ENCODE measurements at places on chromosomes 16 and 17. TPM values are rescaled to one million over a fixed set of nuclear protein-coding genes. Genes with fewer than 3 reads are reported as not detected.

Gene ALOX12B
- not detected for total RNA-seq

Gene PLCG2
- 5.7 TPM for total RNA-seq

Gene MVD
- total RNA-seq, result 67.2 TPM

Gene HAP1
- 0.45 TPM for total RNA-seq

Gene RPS15A
- 1,782 TPM for total RNA-seq

Gene RBFOX1
- 0.11 TPM for total RNA-seq

Gene CARD14
- total RNA-seq, result 5.4 TPM

Gene XYLT1
- 11.8 TPM for total RNA-seq

Gene ATAD5
- 9.7 TPM for total RNA-seq

Gene TBC1D3I
- total RNA-seq, result 0.80 TPM

Gene EPOP
- total RNA-seq, result 3.7 TPM

- H3K27me3 ChIP-seq, result no peaks in the 10 kb centered on the region
- H3K4me1 ChIP-seq, result no peaks in the 10 kb centered on the region
- peaks cover 1% of the 10 kb centered on the region for H3K36me3 ChIP-seq
- peak overlapping the region; percentile 64 for H3K4me3 ChIP-seq
Observed at GRCh38 chr17:82065193-82065637, 389 bp downstream of the DUS1L start.

GRCh38 chr17:34797720-34798119, 163.5 kb downstream of the CCT6B start:
- DNase-seq, result peak; percentile 65
- no peak overlapping the region for H3K4me3 ChIP-seq

- H3K36me3 ChIP-seq, result peaks cover 25% of the 10 kb centered on the region
- H3K4me3 ChIP-seq, result no peak overlapping the region
- no peak overlapping the region for H3K27ac ChIP-seq
- no peak for DNase-seq
- H3K4me1 ChIP-seq, result no peaks in the 10 kb centered on the region
Observed at GRCh38 chr17:12963505-12963904, 54.3 kb downstream of the ELAC2 start.

DNA sequence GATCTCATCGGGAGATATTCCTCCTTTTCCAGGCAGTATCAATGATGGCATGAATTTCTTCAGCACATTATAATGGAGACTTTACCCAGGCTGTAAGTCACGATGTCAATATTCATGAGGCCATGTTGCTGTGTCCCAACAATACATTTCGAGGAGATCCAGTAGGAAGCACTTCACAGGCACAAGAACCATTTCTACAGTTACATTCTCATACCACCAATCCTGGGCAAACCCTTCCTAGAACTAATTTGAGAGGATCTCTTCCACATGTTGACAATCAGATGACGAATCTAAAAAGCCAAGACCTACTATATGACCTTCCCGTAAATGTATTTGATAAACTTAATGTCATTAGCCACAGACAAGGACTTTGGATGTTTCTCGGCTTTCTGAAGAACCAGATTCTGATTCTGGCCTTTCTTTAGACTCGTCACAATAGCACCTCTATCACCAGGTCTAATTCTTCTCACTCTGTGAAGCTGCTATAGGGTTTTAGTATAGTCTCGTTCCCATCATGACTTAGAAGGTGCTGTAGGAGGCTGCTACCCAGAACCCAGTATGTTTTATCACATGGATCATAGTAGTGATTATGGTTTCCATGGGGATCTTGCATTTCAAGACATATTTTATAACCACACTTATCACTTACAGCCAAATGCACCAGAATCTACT, 40.2 kb downstream of the C16orf87 start:
- peaks cover 9% of the 10 kb centered on the region for H3K4me1 ChIP-seq
- no peak for DNase-seq
- peak overlapping the region; percentile 65 for H3K4me3 ChIP-seq

- H3K27me3 ChIP-seq, result peaks cover 6% of the 10 kb centered on the region
- peak overlapping the region; percentile 25 for H3K27ac ChIP-seq
- DNase-seq, result no peak
- H3K36me3 ChIP-seq, result no peaks in the 10 kb centered on the region
- peaks cover 8% of the 10 kb centered on the region for H3K4me1 ChIP-seq
Observed at GRCh38 chr17:14330492-14330962, 29.6 kb downstream of the HS3ST3B1 start.

- DNase-seq, result no peak
- H3K4me1 ChIP-seq, result peaks cover 14% of the 10 kb centered on the region
- H3K36me3 ChIP-seq, result peaks cover 2% of the 10 kb centered on the region
Observed at GRCh38 chr16:4077174-4077649, 39.0 kb downstream of the ADCY9 start.

DNA sequence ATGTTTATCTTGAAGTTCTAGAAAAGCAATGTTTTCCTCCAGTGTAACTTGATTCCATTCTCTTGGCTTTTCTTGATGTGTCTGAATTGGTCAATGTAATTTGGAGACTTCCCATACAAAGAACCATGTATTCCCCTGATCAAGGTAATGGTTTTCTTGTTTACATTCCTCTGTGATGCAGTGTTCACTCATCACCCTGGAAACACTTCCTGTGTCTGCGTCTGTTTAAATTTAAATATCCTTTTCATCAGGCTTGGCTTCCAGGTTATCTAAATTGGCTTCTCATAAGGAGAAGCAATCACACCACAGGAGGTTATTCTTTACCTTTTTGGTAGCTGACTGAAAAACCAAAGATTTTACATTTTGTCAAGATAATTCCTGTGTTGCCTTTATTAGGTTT, 237.3 kb upstream of the WSCD1 start:
- peaks cover 2% of the 10 kb centered on the region for H3K4me1 ChIP-seq
- no peaks in the 10 kb centered on the region for H3K27me3 ChIP-seq
- no peak overlapping the region for H3K27ac ChIP-seq
- H3K36me3 ChIP-seq, result no peaks in the 10 kb centered on the region

- H3K4me1 ChIP-seq, result peaks cover 65% of the 10 kb centered on the region
- peak overlapping the region; percentile 72 for H3K27ac ChIP-seq
- H3K27me3 ChIP-seq, result no peaks in the 10 kb centered on the region
- no peaks in the 10 kb centered on the region for H3K36me3 ChIP-seq
- peak overlapping the region; percentile 38 for H3K4me3 ChIP-seq
Observed at GRCh38 chr17:48492401-48493298, 38.2 kb downstream of the HOXB1 start.

- no peak for DNase-seq
- H3K27ac ChIP-seq, result no peak overlapping the region
- no peaks in the 10 kb centered on the region for H3K4me1 ChIP-seq
- H3K4me3 ChIP-seq, result no peak overlapping the region
Observed at GRCh38 chr16:7148606-7149005, 184.0 kb upstream of the RBFOX1 start.

- peaks cover 53% of the 10 kb centered on the region for H3K4me1 ChIP-seq
- DNase-seq, result no peak
- H3K27me3 ChIP-seq, result no peaks in the 10 kb centered on the region
- peaks cover 4% of the 10 kb centered on the region for H3K36me3 ChIP-seq
Observed at GRCh38 chr17:351875-352420, 659 bp downstream of the RPH3AL start.

DNA sequence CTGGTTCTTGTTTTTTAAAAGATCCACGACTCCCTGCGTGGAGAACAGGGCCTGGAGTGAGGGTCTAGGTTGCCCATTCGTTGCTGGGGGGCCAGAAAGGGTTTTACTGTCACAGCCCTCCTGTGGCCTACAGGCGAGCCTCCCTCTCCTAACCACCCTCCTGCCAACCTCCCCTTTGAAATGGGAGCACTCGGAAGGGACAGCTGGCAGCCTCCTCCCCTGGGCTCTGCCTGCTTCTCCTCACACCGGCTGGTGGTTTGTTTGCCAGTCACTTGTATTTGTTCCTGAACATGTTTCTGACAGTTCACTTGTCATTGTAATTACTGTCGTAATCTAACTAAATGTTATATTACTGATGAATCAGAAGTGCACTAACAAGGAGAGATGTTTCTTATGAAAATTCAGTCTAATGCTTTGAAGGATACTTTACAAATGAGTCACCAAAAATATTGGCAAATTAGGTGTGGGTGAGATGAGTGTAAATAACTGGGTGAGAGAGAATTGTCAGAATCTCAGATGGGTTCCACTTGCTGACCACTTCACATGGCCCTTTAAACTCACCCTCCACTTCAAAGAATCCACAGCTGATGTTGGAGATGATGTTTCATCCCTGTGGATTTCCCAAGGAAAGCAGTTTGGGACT, 2.7 kb upstream of the SPPL2C start:
- DNase-seq, result no peak
- no peaks in the 10 kb centered on the region for H3K4me1 ChIP-seq
- peaks cover 30% of the 10 kb centered on the region for H3K27me3 ChIP-seq
- H3K27ac ChIP-seq, result no peak overlapping the region

GRCh38 chr17:17849147-17849820, 12.5 kb upstream of the SREBF1 start:
- no peaks in the 10 kb centered on the region for H3K27me3 ChIP-seq
- H3K27ac ChIP-seq, result no peak overlapping the region
- peaks cover 23% of the 10 kb centered on the region for H3K4me1 ChIP-seq
- H3K4me3 ChIP-seq, result no peak overlapping the region
- no peak for DNase-seq

- H3K4me1 ChIP-seq, result peaks cover 35% of the 10 kb centered on the region
- no peaks in the 10 kb centered on the region for H3K27me3 ChIP-seq
- DNase-seq, result no peak
- no peaks in the 10 kb centered on the region for H3K36me3 ChIP-seq
- no peak overlapping the region for H3K4me3 ChIP-seq
Observed at GRCh38 chr17:66338937-66339336, 36.5 kb downstream of the PRKCA start.

- H3K4me3 ChIP-seq, result peak overlapping the region; percentile 16
- peaks cover 4% of the 10 kb centered on the region for H3K36me3 ChIP-seq
- no peaks in the 10 kb centered on the region for H3K27me3 ChIP-seq
- no peak overlapping the region for H3K27ac ChIP-seq
Observed at GRCh38 chr17:38732376-38733281, 2.5 kb downstream of the CISD3 start.

DNA sequence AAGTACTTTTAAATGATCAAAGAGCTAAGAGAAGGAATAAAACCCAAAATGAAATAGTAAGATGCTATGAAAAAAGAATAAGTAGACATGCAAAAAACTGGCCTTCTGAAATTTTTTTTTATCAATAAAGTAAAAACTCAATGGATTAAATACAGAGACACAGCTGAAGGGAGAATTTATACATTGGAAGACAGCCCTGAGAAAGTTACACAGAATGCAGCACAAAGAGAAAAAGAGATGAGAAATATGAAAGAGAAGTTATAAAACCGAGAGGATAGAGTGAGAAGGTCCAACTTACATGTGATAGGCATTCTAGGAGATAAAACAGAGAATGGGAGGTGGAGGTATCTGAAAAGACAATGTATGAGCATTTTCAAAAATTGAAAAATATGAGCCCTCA, 57.0 kb downstream of the MARF1 start:
- no peak overlapping the region for H3K27ac ChIP-seq
- H3K4me1 ChIP-seq, result peaks cover 3% of the 10 kb centered on the region
- H3K27me3 ChIP-seq, result no peaks in the 10 kb centered on the region
- H3K4me3 ChIP-seq, result no peak overlapping the region
- DNase-seq, result no peak
- peaks cover 36% of the 10 kb centered on the region for H3K36me3 ChIP-seq

DNA sequence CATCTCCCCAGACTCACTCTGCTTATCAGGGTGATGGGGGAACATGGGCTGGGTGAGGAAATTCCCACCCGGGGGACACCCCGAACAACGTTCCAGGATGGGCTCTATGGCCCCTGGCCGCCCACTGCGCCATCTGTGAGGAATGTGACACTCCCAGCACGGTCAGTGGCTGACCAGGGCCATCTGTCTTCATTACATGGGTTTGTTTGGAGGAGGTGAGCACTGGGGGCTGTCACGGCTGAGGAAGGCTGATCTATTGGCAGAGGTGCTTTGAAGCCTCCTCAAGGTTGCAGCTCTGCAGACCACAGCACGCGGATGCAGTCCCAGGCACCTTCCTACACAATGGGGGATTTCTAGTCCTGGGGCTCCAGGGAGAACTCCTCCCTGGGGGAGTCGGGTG, 214.1 kb upstream of the FOXF1 start:
- no peak for DNase-seq
- H3K4me3 ChIP-seq, result no peak overlapping the region
- H3K36me3 ChIP-seq, result no peaks in the 10 kb centered on the region
- peaks cover 32% of the 10 kb centered on the region for H3K4me1 ChIP-seq
- peaks cover 83% of the 10 kb centered on the region for H3K27me3 ChIP-seq

DNA sequence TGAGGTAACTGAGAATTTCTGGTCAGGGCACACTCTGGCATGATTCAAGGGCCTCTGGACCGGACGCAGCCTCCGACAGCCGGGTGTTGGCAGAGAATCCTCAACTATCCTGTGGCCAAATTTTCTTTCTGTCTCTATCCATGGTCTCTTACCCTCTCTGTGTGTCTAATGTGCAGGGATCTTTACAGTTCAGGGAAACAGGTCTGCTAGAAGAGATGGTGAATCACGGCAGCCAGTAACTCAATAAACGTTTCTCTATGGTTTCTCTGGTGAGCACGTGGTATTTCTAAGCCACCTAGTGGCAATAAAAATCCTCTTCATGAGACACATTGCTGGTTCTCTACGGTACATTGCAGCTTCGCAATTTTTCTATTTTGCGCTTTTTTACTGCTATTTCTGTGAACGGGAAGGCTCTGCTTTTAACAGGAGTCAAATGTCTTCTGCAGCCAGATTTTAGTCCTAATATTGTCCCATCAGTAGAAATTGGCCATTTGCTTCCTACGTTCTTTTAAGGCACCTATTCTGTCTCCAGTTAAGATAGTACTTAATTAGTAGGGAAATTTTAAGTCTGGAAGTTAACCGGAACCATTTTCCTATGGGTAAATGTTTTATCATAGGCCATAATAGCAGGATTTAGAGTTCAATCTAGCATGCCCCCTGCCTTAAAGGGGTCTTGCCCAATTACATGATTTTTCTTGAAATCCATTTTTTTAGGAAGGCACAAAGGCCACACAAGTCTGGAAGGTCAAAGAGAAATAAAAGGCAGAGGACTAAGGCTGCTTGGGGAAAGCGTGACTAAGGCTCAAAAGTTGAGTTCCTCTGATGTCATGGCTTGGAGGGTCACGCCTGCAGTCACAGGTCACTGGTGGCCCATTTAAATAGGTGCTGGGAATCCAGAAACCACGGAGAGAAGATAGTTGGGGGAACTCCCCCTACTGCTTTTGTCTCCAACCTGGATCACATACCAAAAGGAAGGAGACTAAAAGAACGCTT, 31.5 kb downstream of the QPRT start:
- peak overlapping the region; percentile 83 for H3K27ac ChIP-seq
- H3K36me3 ChIP-seq, result no peaks in the 10 kb centered on the region
- peak overlapping the region; percentile 42 for H3K4me3 ChIP-seq
- H3K27me3 ChIP-seq, result no peaks in the 10 kb centered on the region

DNA sequence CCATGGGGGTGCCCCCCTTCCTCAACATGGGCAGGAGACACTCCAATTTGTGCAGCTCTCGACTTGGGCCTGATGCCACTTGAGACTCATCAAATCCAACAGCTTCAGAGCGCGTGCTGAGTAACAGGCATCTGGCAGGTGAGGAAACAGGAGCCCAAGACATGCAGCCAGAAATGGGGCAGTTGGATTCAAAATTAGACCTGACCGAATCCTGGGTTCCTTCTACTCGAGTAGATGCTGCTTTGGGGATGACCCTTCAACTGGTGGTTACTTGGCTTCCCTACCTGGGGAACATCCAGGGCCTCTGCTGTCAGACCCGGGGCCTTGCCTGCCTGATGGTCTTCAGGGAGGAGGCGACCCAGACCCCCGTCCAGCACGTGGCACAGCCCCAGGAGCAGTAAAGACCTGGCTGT, 488 bp upstream of the NTN3 start:
- H3K27me3 ChIP-seq, result no peaks in the 10 kb centered on the region
- H3K4me3 ChIP-seq, result peak overlapping the region; percentile 34
- H3K36me3 ChIP-seq, result no peaks in the 10 kb centered on the region
- peak overlapping the region; percentile 25 for H3K27ac ChIP-seq
- no peak for DNase-seq

- H3K27ac ChIP-seq, result peak overlapping the region; percentile 39
- no peaks in the 10 kb centered on the region for H3K36me3 ChIP-seq
- H3K27me3 ChIP-seq, result no peaks in the 10 kb centered on the region
- H3K4me3 ChIP-seq, result no peak overlapping the region
- H3K4me1 ChIP-seq, result peaks cover 18% of the 10 kb centered on the region
Observed at GRCh38 chr16:65510850-65511249, 389.0 kb upstream of the CDH11 start.

Measured in mesothelial cell of epicardium (in vitro differentiated cells).